ENCODE measurements at places on chromosomes 6 and 20.
A peak's percentile ranks its signal among the peaks of the same experiment; 100 is the strongest.

DNA sequence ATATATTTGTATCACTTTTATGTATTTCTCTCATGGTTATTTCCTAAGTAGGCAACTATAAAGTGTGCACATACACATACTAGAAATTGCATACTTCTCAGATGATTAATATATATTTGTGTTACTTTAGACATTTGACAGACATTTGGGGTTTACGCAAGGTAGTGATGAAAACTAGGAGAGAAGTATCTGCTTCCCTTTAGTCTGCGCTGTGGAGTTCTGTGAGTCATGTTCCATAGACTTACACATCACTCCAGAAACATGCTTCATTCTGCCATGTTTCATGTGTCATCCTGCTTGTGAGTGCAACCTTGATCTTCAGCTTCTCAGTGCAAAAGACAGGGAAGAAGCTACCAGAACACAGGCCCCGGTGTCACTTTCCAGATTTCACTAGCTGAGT lies 200.7 kb upstream of the BMP2 start:
- peak; percentile 93 for DNase-seq

DNA sequence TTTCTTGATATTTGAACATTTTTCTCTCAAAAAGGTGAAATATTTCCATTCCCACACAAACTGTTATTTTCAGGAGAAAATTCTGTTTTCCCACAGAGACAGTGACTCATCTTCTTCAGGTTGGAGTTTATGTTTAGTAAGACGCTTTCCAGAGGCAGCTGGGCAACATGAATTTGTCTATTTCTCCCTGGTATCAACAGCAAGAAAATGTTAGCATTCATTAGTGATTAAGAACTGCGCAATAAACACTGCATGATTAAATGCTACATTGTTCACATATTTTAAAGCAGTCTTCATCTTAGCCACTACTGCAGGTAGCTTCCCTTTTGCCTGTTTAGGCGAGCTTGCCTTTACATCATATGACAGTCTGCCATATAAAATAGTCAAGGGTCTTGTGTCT lies 295.7 kb downstream of the C6orf118 start:
- peak; percentile 45 for DNase-seq

DNA sequence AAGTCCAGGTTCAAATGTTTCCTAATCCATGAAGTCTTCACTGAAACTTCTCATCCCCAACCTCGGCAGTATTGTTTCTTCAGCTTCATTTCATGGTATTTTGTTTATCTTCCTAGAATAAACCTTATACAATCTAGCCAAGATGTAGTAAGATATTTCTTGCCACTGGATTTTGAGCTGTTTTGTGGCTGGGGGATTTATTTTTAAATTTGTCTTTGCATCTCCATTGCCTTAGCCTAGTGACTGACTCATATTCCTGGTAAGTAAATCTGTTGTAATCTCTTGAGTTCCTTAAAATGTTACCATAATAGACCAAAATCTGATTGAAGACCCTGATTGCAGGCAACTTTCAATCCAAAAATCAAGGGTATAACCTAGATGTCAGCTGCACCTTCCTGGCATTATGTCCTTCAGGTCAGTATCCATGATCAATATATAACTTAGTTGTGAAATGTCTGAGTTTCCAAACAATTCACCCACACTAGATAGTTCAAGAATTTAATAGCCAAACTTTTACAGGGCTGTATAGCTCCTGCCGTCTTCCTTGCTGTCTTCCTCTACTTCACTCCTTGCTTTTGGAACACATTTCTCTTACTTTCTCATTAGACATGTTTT lies 4.7 kb upstream of the TRMT11 start:
- no peak for DNase-seq

DNA sequence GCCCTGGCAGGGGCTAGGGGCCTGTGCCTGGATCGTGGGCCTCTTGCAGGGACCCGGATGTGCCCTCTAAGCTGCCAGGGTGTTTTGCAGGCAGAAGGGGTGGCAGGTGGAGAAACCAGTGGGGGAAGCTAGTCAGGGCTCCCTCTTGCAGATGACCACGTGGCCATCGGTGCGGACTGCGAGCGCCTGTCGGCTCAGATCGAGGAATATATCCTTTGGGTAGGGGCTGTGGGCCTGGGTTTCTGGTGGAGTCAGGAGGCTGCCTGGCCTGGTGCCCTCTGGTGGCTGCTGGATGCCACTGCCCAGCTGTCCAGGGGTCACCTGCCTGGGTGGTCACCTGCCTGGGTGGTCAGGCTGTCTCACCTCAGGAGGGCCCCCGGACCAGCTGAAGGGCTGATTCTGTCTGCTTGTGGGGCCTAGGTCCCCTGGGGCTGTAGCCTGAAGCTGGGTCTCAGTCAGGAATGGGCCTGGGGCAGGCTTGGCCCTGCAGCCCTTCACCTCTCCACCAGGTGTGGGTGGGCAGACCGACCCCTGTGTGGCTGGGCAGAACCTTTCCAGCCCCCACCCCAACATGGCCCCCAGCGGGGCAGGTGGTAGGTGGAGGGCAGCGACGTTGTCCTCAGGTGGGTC lies 6.7 kb downstream of the TCEA2 start:
- no peak for DNase-seq

- no peak for DNase-seq
These were observed 19.1 kb upstream of the LOC128125822 start for GRCh38 chr6:63553208-63553607.

GRCh38 chr6:101443315-101443714 lies 49.8 kb downstream of the GRIK2 start:
- DNase-seq, result no peak

DNA sequence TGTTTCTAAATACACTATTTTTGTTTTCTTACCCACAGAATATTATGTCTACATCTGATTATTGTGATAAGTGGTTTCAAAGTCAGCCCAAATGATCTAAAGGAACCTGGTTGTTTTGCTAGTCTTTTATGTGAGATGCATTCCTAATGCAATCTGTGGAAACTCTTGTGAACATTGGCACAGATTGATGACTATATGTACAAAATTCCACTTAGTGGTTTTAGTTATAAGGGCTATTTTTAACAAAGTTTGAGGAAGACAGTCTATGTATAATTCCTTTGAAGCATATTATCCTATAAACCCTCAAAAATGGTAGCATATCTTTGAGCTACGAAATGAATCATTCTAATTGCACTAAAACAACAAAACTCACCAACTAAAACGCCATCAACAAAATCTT lies 140.9 kb downstream of the GRIK2 start:
- DNase-seq, result peak; percentile 65

DNA sequence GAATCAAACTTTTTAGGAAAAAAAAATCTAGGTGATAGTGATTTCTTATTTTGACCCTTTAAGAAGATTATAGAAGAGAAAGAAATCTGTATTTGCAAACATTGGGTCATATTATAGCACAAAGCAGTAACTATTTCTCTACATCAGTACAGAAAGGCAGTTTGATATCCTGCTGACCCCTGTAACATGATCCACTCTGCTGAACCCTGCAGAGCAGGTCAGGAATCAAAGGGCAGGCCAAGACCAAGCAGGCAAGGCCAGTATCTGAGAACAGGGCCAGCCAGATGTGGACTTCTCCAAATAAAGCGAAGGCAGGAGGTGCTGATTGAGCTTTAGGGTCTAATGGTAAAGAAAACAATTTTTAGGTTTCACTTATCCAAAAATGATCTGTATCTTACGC lies 239.4 kb downstream of the PTPRK start:
- no peak for DNase-seq

- DNase-seq, result no peak
These were observed 9.4 kb upstream of the RAE1 start for GRCh38 chr20:57341663-57342062.

DNA sequence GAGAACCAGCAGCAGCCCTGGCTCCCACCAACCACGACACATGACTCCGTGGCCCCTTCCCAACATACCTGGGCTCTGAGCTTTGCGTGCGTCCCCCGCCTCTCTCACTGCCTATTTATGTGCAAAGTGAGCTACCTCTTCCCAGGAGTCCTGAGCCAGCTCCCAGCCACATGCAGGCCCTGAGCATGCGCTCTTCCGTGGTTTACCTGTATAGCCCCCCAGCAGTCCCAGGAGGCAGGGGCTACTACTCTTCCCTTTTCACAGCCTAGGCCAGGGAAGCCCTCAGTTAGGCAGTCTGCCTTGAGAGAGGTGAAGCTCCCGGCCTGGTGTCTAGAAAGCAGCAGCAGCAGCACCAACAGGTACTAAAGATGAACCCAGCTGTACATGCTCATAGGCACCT lies 114.8 kb upstream of the CDYL start:
- DNase-seq, result no peak

DNA sequence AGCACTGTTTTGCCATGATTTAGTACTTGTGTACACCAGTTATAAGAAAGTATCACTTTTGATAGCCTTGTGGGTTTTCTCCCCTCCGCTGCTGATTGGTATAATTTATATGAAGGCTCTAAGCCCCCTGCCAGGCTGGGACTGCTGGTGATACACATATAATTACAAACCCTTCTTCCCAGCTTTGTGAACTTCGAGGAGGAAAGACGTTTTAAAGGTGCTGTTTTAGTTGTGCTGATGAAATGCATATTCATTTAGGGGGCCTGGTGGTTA lies 246.2 kb downstream of the TAF4 start:
- no peak for DNase-seq

- DNase-seq, result no peak
These were observed 13.7 kb upstream of the ZNF831 start for GRCh38 chr20:59149678-59150504.

DNA sequence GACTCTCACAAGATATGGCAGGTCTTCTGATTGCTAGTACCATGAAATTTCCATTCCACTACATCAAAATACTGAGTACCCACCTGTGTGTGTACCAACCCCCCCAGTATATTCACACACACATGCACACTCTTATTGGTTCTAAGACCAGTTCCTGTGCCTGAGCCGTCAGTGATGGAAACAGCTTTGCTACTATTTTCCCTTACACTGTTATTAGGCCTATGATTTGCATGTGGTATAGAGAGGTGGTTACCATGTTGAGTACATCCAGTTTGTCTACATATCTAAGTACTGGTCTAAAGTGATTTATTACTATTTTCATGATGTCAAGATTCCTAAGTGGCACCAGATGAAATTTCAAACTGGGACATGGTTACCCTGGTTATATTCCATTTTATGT lies 459.9 kb downstream of the BCKDHB start:
- DNase-seq, result no peak

GRCh38 chr6:56683882-56684281 lies 41.2 kb upstream of the DST start:
- peak; percentile 81 for DNase-seq

DNA sequence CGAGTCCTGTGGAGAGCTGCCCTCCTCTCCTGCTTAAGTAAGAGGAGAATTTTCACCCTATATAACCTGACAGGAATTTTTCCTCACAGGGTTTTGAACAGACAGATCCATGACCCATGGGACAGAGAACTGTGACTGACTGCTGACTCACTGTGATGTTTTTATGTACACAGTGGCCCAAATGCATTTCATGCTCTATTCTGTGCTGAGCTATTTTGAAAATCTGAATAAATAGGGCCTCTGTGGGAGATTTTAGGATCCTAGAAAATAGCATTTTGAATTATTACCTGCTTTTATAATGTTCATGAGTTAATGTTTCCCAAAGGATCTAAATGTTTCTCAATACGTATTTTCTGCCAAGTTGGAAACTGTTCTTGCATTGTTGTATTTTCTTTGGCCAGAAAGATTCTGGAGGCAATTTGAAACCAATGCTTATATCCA lies 577.4 kb downstream of the HTR1B start:
- peak; percentile 70 for DNase-seq

GRCh38 chr6:157469378-157469777 lies 88.4 kb downstream of the ZDHHC14 start:
- DNase-seq, result no peak

DNA sequence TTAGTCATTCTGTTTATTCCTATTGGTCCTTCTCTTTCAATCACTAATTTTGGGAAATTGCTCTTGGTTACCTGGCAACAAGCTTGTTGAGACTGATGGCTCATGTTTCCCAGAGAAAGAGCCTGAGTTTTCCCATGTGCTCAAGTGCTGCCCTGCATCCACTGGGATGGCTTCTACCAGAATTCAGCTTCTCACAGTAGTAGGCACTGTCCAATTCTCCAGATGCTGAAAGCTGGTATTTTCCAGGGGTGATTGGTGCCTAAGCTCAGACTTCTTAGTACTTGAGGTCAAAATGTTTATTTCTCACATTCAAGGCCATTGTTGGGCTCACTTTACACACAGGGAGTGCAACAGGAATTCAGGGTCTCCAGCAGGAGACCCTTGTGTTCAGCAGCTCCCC lies 29.1 kb upstream of the SLC2A12 start:
- no peak for DNase-seq

- no peak for DNase-seq
These were observed 476.9 kb downstream of the KHDRBS2 start for GRCh38 chr6:61809004-61809595.

DNA sequence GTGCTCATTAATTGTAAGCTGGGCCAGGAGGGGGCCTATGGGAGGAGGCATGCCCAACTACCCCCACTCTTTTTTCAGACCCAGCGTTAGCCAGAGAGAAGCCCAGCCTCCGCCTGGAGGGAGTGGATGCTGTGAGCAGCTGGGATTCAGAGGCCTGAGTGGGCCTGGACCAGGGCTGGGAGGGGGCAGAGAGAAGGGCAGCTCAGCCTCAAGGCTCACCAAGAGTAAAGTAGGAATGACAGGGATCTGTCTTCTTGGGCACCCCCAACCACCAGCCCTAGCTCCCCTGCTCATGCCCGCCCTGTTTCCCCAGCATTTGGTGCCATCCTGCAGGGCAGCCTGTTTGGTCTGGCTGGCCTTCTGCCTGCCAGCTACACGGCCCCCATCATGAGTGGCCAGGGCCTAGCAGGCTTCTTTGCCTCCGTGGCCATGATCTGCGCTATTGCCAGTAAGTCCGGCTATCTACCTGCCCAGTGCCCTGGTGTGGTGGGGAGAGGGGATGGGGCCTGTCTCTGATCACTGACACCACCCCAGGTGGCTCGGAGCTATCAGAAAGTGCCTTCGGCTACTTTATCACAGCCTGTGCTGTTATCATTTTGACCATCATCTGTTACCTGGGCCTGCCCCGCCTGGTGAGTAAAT lies 6.8 kb downstream of the SLC29A1 start:
- DNase-seq, result no peak

GRCh38 chr6:143368426-143368825 lies 82.1 kb downstream of the ADAT2 start:
- peak; percentile 59 for DNase-seq

GRCh38 chr20:44518248-44518647 lies 3.6 kb downstream of the SERINC3 start:
- no peak for DNase-seq

DNA sequence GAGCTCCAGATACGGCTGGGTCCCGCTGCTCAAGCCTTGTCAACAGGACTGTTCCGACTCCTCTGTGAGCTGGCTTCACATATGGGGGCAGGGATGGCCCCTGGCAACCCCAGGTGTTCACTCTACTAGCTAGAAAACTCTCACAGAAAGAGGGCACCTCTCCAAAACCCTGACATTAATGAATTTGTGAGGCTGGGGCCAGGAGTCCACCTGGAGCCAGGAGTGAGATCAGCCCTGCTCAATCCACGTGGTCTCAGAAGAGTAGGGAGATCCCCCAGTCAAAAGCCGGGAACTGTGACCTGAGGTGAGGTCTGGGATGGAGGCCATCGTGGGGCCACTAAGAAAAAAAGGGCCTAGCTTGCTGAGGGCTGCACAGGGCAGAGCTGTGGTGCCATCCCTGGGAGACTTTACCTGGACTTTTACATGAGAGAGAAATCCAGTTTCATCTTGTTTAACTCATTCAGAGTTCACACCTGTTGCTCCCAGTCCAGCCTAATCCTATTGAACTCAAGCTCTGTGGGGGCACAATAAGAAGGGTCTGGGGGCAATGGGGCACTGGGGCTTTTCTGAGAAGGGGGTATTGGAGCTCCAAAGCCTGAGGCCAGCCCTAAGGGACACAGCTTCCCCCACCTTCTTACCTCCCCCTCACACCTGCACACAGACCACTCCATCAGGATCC lies 144.3 kb upstream of the MLN start:
- DNase-seq, result no peak

- no peak for DNase-seq
These were observed 11.3 kb upstream of the NSFL1C start for GRCh38 chr20:1477896-1478490.

Measured in fibroblast of skin of right quadriceps (primary cell).